ENCODE measurements at places on chromosomes 12 and 14. TPM values are rescaled to one million over a fixed set of nuclear protein-coding genes. Genes with fewer than 3 reads are reported as not detected.

The PRIMA1 gene
- not detected for total RNA-seq

The GPR137C gene
- 0.65 TPM for total RNA-seq

The MYH6 gene
- total RNA-seq, result not detected

The TAS2R10 gene
- 0.76 TPM for total RNA-seq

The CPNE6 gene
- not detected for total RNA-seq

The RASSF9 gene
- total RNA-seq, result 1.5 TPM

The LRRC43 gene
- total RNA-seq, result 0.81 TPM

The PPM1H gene
- total RNA-seq, result 3.1 TPM

The TPPP2 gene
- not detected for total RNA-seq
